SK-N-SH treated with all-trans-retinoic acid at 6 μM for 48 hours (cell line): ENCODE measurements at places on chromosomes 12 and 14.
A peak's percentile ranks its signal among the peaks of the same experiment; 100 is the strongest.

GRCh38 chr14:100534528-100535286 lies 52.5 kb downstream of the BEGAIN start:
- peak; percentile 5; the same call in 2 of the 3 replicates for ATAC-seq

GRCh38 chr12:116222358-116222757 lies 55.1 kb downstream of the MED13L start:
- peak; percentile 67 for ATAC-seq

GRCh38 chr14:87111741-87112140 lies 881.2 kb downstream of the GALC start:
- ATAC-seq = no peak

DNA sequence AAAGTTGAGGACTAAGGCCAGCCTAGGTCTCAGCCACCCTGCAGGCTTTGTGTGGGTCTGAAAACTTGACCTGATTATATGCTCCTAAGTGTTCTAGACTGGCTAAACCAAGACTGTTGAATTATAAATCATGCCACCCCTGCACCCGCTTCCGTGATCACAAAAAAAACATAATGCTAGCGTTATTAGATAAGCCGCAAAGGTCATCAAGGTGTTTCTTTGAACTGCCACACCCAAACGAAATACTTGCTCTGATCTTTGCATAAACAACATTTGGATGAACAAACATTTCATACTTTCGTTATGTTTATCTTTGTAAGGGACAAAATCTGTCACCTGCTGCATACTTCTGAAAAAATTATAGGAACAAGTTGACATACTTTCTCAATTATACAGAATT lies 2.5 kb downstream of the SMCO2 start:
- ATAC-seq = no peak

DNA sequence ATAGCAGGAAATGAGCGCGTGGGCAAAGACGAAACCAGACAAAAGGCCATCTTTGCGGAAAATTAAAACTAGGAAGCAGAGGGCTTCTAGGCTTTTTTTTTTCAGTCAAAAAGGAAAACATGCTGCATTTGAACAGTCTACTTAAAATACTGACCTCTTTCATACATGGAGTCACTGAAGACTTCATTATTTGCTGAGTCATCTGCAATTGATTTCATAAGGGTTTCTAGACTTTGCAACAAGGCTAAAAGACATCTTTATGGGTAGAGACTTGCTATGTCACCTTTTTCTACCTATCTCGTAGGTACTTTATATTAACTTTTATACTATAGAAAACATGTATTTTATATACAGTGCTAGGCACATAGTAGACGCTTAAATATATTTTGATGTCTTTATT lies 238.4 kb downstream of the TMEM132D start:
- no peak for ATAC-seq

DNA sequence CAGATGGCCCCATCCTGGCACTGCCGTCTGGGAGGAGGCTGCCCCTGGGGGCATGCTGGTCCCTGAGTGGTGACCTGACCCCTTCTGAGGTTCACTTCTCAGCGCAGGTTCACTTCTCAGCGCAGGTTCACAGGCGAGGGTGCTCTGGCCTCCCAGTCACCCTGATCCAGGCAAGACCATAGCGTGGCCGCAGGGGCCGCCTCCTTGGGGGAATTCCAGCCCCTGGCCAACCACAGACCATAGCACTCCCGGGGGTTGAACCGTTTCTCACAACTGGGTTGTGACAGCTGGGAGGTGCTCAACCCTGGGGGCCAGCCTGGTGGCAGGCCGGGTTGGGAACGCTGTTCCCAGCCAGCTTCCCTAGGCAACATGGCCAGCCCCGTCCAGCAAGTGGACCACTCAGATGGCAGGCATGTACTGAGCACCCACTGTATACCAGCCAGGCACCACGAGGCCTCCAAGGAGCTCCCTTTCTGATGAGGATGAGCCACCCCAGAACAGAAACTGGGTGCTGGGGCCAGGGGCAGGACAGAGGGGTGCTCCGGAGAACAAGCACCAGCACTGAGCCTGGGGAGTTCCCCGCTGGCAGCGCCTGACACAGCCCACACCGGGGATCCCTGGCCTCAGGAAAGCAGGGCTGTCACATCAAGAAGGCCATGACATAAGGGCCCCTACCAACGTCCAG lies 28.3 kb upstream of the ZFP36L1 start:
- no peak for ATAC-seq

DNA sequence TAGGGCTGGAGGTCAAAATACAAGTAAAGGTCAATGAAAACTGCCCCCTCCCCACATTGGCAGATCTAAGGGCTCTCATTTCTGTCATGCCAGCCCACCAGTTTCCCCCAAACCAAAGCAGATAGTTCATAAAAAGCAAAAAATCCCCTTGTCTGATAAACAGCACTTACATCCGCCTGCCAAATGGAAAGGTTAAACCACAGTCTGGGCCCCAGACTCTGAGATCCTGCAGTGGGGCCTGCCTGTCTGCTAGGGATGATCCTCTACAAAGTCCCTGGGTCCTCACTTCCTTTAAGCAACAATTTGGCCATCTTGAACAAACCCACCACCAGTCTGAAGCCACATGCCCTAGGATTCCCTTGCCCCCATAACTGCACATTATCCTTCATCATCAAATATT lies 9.7 kb upstream of the RPS26 start:
- ATAC-seq = no peak

GRCh38 chr12:121784460-121784859 lies 9.0 kb downstream of the RHOF start:
- peak; percentile 66 for ATAC-seq

- ATAC-seq = no peak
These were observed 125.8 kb downstream of the SLC38A4 start for GRCh38 chr12:46699986-46700385.

- no peak for ATAC-seq
These were observed 124.8 kb downstream of the ZFP36L1 start for GRCh38 chr14:68668028-68668427.

- ATAC-seq = no peak
These were observed 41.0 kb downstream of the CMKLR1 start for GRCh38 chr12:108297895-108298760.

GRCh38 chr12:5964913-5965900 lies 20.1 kb upstream of the ANO2 start:
- peak; percentile 41 for ATAC-seq

DNA sequence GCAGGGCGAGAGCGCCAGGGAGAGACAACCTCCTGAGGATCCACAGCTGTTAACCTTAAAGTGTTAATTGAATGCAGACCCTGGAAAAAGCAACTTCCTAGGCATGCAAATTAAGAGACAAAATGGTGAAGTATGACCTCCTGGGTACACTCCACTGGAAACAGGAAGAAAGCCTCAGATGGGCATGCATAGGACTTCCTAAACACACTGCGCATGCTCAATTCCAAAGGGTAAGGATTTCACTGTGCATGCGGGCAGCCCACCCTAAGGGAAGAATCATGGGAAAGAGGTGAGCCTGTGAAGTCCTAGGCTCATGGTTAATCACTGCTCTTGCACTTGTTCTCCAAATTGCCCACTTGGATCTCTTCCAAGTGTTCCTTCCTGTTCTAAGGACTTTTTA lies 80.5 kb upstream of the CAPRIN2 start:
- no peak for ATAC-seq

GRCh38 chr12:109393437-109394345 lies 46.0 kb downstream of the MYO1H start:
- ATAC-seq = peak; percentile 93

DNA sequence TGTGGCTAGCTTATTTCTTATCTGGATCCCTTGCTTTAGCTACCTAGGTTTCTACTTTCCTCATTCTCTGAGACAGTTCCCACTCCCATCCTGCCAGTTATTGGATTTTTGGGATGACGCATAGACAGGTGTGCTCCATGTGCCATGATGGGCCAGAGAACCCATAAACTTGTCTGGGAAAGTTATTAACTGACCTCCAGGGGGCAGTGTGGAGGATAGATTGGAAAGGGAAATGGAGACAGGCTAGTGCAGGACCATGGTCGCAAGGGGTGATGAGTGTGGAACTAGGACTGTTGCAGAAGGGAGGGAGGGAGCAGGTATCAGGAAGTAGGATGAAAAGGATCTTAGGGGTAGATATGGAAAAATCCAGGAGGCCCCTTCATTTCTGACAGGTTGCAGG lies 80.3 kb downstream of the ESRRB start:
- peak; percentile 79 for ATAC-seq

DNA sequence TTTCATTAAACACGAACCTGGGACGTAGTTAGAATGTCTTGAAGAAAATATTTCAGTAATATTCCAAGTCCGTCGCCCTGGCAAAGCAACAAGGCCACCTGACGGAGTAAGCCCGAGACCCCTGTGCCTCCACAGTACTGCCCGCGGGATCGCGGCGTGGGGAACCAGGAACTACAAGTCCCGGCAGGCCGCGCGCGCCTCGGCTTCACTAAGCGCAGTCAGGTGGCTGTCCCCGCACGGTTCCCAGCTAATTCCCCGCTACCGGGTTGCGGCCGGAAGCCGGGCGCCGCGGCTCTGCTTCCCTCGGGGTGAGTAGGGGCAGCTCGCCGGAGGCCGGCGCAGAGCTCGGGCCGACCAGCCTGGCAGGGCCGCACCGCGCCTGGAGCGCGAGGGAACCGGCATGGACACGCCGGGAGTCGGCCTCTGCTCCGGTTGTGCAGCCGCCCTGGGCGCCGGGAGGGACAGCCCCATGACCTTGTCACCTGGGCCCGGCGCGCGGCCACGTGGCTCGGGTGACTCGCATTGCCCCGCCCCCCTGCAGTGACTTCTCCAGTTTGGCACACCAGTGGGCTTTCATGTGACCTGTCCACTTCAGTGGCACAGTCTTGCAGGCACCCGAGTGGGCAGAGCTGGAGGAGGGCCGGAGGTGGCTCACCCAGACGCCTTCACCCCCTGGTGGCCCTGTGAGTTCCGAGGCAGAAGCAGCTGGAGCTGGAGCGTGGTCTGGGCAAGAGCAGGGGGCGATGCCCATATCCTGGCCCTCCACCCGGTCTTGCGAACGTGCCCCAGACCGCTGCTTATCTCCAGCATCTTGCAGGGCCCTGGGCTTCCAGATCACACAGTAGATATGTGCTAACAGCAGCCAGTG lies at the start of gene ADCK1:
TSS of gene ADCK1 (plus strand) at position 247 of the 868 bp plus-strand sequence. CDS start 18,870 bp downstream, outside the sequence.
- ATAC-seq = peak; percentile 95

GRCh38 chr12:131704509-131704908 lies 6.4 kb upstream of the SFSWAP start:
- ATAC-seq = no peak

GRCh38 chr14:68951035-68951797 lies 27.9 kb downstream of the ACTN1 start:
- ATAC-seq = peak; percentile 64

GRCh38 chr14:95374239-95374997 lies 54.7 kb upstream of the CLMN start:
- no peak; the same call in 2 of the 3 replicates for ATAC-seq

DNA sequence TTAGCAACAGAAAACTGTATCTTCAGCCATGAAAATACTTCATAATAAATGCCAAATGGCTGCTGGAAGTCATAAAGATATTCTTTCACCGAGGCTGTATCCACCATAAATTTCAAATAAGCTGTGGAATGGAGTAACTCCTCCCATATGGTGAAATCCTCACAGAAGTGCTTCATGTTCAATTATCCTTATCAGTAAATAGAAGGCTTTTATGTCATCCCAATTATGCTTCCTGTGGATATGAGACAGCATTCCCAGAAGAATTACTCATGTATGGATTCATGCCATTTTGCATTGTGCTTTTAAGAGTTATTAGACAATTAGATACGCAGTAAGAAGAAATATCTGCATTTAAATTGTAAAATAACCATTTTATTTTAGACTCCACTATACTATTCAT lies 99.0 kb downstream of the RTN1 start:
- ATAC-seq = no peak; the same call in 2 of the 3 replicates

GRCh38 chr12:43540470-43540869 lies 11.5 kb downstream of the ADAMTS20 start:
- no peak for ATAC-seq

GRCh38 chr12:13676880-13677279 lies 304.5 kb downstream of the GRIN2B start:
- ATAC-seq = no peak

GRCh38 chr12:28800129-28800528 lies 348.9 kb upstream of the FAR2 start:
- ATAC-seq = no peak

- ATAC-seq = no peak
These were observed 474 bp downstream of the FITM1 start for GRCh38 chr14:24130717-24131548.

GRCh38 chr14:65986041-65986440 lies 500.1 kb upstream of the CCDC196 start:
- ATAC-seq = no peak

DNA sequence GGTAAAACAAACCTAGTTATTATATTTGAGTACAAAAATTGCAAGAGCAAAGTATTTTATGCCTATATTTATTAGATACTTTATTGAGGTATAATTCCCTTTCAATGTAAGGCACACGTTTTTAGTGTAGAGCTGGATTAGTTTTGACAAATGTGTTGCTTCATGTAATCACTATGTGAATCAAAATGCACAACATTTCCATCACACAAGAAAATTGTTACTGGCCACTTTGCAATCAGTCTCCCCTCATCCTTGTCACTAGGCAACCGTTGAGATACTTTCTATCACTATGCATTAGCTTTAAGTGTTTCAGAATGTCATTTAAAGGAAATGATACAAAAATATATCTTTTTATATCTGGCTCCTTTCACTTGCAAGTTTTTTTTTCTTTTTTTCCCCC lies 531.0 kb downstream of the CCER1 start:
- ATAC-seq = no peak

DNA sequence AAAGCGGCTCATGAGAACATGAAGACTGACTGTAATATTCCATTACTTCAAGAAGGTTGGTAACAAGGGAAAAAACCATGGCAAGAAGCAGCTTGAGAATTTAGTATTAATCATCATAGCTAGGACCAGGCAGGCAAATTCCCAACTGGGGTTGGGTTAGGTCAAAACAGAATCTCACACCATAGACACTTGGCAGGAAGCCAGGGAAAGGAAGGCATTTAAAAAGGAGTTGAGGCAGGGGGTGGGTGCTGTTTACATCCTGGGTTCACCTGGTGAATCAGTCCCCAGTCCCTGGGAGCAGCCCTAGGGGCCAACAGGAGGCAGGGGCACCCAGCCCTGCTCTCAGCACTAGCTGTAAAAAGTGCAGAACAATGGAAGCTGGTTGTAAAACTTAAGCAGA lies 108.6 kb downstream of the EGLN3 start:
- ATAC-seq = no peak

- ATAC-seq = no peak
These were observed 35.0 kb downstream of the KITLG start for GRCh38 chr12:88544991-88545980.
